ENCODE measurements at places on chromosomes 1 and 21. TPM values are rescaled to one million over a fixed set of nuclear protein-coding genes. Genes with fewer than 3 reads are reported as not detected.

DNA sequence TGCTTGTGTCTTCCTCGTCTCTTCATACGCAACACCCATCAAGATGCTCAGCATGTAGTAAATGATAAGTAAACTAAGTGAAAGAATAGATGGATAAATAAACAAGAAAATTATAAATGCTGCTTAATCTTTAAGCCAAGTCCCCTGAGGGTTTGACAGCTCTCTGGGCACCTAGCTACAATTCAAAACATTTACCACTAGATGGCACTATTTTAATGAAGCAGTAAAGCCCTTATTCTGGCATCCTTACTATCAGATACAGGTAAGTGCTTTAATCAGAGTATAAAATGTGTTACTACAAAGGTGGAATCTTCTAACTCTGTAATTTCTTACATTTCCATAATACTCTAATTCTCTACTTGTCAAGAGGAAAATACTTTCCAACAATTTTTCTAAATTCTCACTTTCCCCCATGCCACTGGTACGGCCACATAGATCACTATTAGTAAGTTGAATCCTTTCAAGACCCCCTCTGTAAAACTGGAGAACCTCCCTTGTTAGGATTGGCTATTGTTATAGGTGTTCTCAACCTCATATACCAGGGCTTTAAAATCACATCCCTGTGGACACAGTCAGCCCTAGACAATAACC is 137.8 kb downstream of the BARHL2 start:
- H3K27ac ChIP-seq: no peak overlapping the region
- no peaks in the 10 kb centered on the region for H3K4me1 ChIP-seq
- no peaks in the 10 kb centered on the region for H3K27me3 ChIP-seq
- peak; percentile 84 for DNase-seq
- H3K36me3 ChIP-seq: no peaks in the 10 kb centered on the region
- H3K4me3 ChIP-seq: no peak overlapping the region

GRCh38 chr21:45387506-45387905 is 17.5 kb upstream of the COL18A1 start:
- H3K4me3 ChIP-seq: no peak overlapping the region
- no peak for DNase-seq
- H3K27ac ChIP-seq: no peak overlapping the region
- no peaks in the 10 kb centered on the region for H3K27me3 ChIP-seq

- no peaks in the 10 kb centered on the region for H3K36me3 ChIP-seq
- H3K27me3 ChIP-seq: no peaks in the 10 kb centered on the region
- no peak overlapping the region for H3K27ac ChIP-seq
- H3K4me1 ChIP-seq: no peaks in the 10 kb centered on the region
- no peak overlapping the region for H3K4me3 ChIP-seq
Measured at GRCh38 chr1:236687273-236687672, 974 bp downstream of the ACTN2 start.

DNA sequence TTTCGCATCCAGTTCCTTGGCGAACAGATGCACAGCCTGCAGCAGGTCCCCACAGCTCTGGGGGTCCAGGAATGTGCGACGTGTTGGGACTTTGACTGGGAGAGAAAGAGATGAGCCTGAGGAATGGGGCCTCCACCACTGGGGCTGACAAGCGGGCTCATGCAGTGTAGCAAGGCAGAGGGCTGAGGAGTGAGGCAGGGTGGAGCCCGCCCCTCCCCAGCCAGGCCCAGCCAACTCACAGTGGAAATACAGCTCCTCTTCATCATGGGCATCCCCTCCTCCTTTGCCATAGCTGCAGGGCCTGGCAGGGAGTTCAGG is 30.7 kb downstream of the CDCA8 start:
- H3K27ac ChIP-seq: no peak overlapping the region
- H3K27me3 ChIP-seq: no peaks in the 10 kb centered on the region
- no peak for DNase-seq
- no peaks in the 10 kb centered on the region for H3K4me1 ChIP-seq
- H3K36me3 ChIP-seq: no peaks in the 10 kb centered on the region
- no peak overlapping the region for H3K4me3 ChIP-seq

DNA sequence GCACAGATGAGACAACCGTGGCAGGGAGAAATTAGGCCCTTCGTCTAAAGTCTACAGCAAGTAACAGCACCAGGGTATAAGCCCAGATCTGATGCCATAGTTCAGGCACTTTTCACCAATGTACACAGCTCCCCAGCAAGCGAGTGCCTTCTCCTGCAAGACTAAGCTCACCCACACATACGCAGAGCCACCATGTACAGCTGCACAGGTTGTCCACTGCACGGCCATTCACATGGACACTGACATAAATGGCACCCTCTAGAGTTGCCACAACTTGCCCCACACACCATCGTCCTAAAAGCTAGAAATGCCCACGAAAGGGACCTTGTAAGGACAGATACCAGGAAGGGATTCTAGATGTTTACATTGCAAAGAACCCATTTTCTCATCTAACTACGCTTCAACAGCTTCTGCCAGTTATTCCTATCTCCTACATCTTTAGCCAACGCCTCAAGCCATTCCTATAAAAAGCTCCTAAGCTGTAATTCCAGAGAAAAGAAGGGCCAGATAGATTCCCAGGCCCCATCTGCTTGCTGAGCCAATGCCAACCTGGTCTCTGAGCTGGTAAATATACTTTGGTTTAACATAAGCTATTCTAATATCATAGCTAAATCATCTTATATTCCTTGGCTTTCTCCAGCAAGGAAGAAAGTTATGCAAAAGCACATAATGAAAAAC is 174.0 kb upstream of the KAZN start:
- DNase-seq: no peak
- H3K4me3 ChIP-seq: no peak overlapping the region
- no peak overlapping the region for H3K27ac ChIP-seq
- H3K4me1 ChIP-seq: peaks cover 5% of the 10 kb centered on the region
- H3K36me3 ChIP-seq: no peaks in the 10 kb centered on the region

DNA sequence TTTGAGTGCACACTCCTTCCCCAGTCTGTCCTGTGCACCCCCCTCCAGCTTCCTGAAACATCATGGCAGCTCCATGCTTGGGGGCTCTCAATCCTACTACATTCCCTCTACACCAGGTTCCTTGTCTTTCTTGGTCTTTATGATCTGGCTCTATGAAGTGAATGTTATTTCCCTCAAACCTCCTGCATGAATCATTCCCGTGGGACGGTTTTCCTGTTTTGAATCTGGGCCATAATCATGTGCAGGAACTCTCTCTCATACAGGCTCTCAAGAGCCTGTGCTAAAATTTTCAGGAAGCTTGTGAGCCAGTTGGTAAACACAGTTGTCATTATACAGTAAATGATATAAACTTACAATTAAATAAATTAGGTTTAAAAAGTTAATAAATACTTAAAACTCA is 89.8 kb upstream of the KCNE2 start:
- no peaks in the 10 kb centered on the region for H3K27me3 ChIP-seq
- no peak for DNase-seq
- H3K4me3 ChIP-seq: no peak overlapping the region
- no peak overlapping the region for H3K27ac ChIP-seq
- H3K4me1 ChIP-seq: no peaks in the 10 kb centered on the region

GRCh38 chr1:29524285-29525065 is 288.2 kb downstream of the PTPRU start:
- no peaks in the 10 kb centered on the region for H3K4me1 ChIP-seq
- H3K36me3 ChIP-seq: no peaks in the 10 kb centered on the region
- no peak overlapping the region for H3K27ac ChIP-seq
- H3K4me3 ChIP-seq: no peak overlapping the region

GRCh38 chr1:215581896-215582295 is 14.8 kb downstream of the KCTD3 start:
- H3K27ac ChIP-seq: no peak overlapping the region
- H3K27me3 ChIP-seq: no peaks in the 10 kb centered on the region
- H3K4me3 ChIP-seq: no peak overlapping the region
- no peaks in the 10 kb centered on the region for H3K36me3 ChIP-seq
- DNase-seq: no peak
- no peaks in the 10 kb centered on the region for H3K4me1 ChIP-seq

DNA sequence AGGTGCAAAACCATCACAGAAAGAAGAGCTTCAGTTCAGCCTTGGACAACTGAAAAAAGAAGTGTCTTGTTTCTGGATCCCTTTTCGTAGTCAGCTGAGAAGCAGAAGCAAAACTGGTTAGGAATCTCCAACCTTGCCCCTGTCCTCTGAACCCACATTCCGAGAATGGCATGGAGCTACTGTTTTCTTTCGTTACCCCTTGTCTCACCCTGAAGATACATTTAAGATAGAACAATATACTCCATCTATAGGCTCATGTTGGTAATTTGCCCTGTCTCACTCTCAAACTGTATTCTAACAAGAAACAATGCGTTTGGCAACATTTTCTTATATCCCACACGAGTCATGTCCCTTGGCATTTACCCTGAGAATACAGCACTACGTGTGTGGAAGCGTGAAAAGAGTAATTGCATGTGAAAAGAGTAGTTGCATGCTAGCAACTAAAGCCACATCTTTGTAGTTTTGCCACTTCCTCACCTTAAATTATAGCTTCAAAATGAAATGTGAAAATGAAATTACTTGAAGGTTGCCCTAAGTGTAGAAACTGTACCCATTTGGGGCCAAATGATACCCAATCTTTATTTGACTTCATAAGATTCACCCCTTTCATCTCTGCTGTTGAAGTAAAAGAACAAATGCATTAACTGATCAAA is 5.3 kb downstream of the SLAMF7 start:
- peak; percentile 34 for DNase-seq
- no peaks in the 10 kb centered on the region for H3K36me3 ChIP-seq
- H3K27ac ChIP-seq: no peak overlapping the region
- no peak overlapping the region for H3K4me3 ChIP-seq

GRCh38 chr1:236568285-236568894 is 35.9 kb downstream of the HEATR1 start:
- no peak for DNase-seq
- peaks cover 72% of the 10 kb centered on the region for H3K36me3 ChIP-seq
- no peaks in the 10 kb centered on the region for H3K4me1 ChIP-seq
- no peak overlapping the region for H3K4me3 ChIP-seq

DNA sequence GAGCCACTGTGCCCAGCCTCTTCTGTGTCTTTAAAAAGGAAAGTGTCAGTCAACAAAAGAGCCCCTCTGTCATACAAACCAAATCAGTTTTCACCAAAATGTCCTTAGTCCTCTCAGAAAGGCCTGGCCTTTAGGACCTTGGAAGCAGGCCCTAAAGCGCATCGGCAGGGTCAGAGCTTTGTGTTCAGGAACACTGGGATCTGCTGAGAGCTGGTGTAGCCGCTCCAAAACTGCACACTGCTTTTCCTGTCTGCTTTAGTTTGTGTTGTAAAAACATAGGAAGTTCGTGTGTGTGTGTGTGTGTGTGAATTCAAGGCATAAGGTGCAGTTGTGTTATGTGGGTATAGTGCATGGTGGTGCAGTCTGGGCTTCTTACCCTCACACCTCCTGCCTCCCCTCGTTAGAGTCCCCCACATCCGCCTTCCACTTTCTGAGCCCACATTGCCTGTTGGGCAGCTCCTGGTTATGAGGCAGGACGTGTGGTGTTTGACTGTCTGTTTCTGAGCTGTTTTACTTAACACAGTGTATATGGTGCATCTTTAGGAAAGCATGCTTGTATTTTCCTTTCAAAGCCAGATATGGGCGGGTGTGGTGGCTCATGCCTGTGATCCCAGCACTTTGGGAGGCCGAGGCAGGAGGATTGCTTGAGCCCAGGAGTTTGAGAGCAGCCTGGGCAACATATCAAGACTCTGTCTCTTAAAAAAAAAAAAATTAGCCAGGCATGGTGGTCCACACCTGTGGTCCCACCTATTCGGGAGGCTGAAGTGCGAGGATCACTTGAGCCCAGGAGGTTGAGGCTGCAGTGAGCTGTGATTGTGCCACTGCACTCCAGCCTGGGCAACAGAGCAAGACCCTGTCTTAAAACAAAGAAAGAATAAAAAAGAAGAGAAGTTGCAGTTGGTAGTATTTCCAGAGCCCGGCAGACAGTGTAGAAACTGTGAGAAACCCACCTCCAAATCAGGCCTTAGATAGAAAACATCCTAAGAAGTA is 12.4 kb downstream of the IBA57 start:
- H3K4me3 ChIP-seq: no peak overlapping the region
- H3K27ac ChIP-seq: no peak overlapping the region
- no peaks in the 10 kb centered on the region for H3K27me3 ChIP-seq
- DNase-seq: no peak
- H3K4me1 ChIP-seq: no peaks in the 10 kb centered on the region

- DNase-seq: no peak
- no peak overlapping the region for H3K4me3 ChIP-seq
- H3K4me1 ChIP-seq: no peaks in the 10 kb centered on the region
- H3K27me3 ChIP-seq: no peaks in the 10 kb centered on the region
- H3K36me3 ChIP-seq: no peaks in the 10 kb centered on the region
- H3K27ac ChIP-seq: no peak overlapping the region
Measured at GRCh38 chr1:114126261-114127095, 27.2 kb downstream of the SYT6 start.

DNA sequence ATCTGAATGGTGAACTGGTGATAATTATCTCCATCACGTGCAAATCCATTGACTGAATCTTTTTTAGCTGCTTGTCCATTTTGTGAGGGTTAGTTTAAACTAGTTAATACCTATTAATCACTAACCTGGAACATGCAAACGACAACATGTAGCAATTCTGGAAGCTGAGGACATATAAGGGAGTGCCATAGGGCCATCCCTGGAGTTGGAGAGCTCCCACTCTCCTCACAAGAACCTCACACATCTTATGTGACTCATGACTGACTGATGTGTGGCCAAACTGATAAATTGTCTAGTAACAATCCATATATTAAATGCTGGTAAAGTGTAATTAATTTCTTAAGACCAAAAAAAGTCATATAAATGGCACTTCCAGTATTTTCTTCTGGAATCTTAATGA is 62.9 kb upstream of the HOOK1 start:
- H3K36me3 ChIP-seq: no peaks in the 10 kb centered on the region
- no peak for DNase-seq
- H3K4me1 ChIP-seq: no peaks in the 10 kb centered on the region
- no peak overlapping the region for H3K27ac ChIP-seq
- no peaks in the 10 kb centered on the region for H3K27me3 ChIP-seq

- H3K4me3 ChIP-seq: no peak overlapping the region
- H3K4me1 ChIP-seq: peaks cover 70% of the 10 kb centered on the region
- peaks cover 26% of the 10 kb centered on the region for H3K36me3 ChIP-seq
- DNase-seq: no peak
- peak overlapping the region; percentile 62 for H3K27ac ChIP-seq
Measured at GRCh38 chr1:42848823-42849537, 2.6 kb downstream of the ZNF691 start.

GRCh38 chr1:247905910-247906503 is 10.6 kb downstream of the OR2W3 start:
- no peak for DNase-seq
- no peak overlapping the region for H3K4me3 ChIP-seq
- H3K36me3 ChIP-seq: no peaks in the 10 kb centered on the region

- H3K4me3 ChIP-seq: no peak overlapping the region
- H3K4me1 ChIP-seq: no peaks in the 10 kb centered on the region
- H3K27me3 ChIP-seq: no peaks in the 10 kb centered on the region
- no peaks in the 10 kb centered on the region for H3K36me3 ChIP-seq
Measured at GRCh38 chr1:87615901-87616300, 287.2 kb downstream of the LMO4 start.

SLC27A3 gene
- 4.4 TPM for total RNA-seq

HCRTR1 gene
- not detected for total RNA-seq

CYP2J2 gene
- not detected for total RNA-seq

GUCA2B gene
- total RNA-seq: not detected

LCE1D gene
- total RNA-seq: not detected

HTR6 gene
- not detected for total RNA-seq

CROCC gene
- 29.1 TPM for total RNA-seq

PLEKHG5 gene
- not detected for total RNA-seq
